ENCODE measurements at places on chromosomes 16 and 17.

- no peak for DNase-seq
Observed at GRCh38 chr16:79560318-79560717, 40.2 kb downstream of the MAF start.

GRCh38 chr17:4340914-4341615, 25.4 kb downstream of the UBE2G1 start:
- no peak for DNase-seq

DNA sequence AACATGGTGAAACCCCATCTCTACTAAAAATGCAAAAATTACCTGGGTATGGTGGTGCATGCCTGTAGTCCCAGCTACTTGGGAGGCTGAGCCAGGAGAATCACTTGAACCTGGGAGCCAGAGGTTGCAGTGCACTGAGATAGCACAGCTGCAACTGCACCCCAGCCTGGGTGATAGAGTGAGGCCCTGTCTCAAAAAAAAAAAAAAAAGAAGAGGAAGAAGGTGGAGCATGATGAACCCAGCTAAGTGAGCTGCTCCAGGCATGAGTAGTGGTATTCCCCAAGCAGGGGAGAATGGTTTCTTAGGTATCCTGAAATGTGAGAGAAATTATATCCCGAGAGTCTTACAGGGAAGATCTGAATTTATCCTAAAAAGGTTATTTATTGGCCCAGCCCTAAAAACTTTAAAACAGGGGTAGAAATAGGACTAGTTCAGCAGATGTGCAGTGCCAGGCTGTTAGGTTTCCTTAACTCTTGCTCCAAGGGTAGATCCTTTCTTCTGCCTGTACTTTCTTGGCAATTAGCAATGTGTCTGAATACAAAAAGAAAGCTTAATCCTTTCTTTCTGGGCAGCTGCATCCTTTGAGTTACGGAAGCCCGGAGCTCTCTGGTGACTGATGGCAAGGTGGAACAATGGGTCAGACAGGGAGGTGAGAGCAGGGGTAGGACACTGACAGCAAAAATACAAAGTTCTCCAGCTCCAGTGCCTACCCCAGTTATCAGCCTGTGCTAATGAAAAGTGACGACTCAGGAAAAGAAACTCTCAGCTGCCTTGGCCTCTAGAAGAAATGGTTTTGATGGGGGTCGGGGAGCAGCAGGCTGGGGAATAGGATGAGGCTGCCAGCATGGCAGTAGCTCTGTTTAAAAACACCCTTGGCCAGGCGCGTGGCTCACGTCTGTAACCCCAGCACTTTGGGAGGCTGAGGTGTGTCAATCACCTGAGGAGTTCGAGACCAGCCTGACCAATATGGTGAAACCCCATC, 36.5 kb upstream of the TOB1 start:
- no peak for DNase-seq

- DNase-seq = no peak
Observed at GRCh38 chr17:78844301-78845005, 3.8 kb upstream of the USP36 start.

DNA sequence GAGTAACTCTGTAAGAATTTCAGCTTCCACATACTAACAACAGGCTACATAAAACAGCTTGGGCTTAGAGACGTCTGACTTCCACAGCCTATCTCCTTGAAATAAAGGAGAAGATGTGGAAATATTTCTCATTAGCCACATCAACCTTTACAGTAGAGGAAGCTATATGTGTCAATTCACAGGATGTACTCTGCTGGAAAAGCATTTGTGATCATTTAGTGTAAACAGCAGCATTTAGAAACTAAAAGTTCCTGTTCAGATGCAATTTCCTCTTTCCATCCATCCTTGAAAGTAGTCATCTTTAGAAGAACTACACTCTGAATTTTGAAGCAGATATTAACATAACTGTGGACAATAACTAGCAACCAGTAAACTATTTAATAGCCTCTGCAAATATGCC, 46.2 kb downstream of the XPO6 start:
- DNase-seq = no peak
